Activated CD8-positive, alpha-beta T cell treated with anti-CD3 and anti-CD28 coated beads for 36 hours (primary cell): ENCODE measurements at places on chromosomes 1 and 21.
A peak's percentile ranks its signal among the peaks of the same experiment; 100 is the strongest.

DNA sequence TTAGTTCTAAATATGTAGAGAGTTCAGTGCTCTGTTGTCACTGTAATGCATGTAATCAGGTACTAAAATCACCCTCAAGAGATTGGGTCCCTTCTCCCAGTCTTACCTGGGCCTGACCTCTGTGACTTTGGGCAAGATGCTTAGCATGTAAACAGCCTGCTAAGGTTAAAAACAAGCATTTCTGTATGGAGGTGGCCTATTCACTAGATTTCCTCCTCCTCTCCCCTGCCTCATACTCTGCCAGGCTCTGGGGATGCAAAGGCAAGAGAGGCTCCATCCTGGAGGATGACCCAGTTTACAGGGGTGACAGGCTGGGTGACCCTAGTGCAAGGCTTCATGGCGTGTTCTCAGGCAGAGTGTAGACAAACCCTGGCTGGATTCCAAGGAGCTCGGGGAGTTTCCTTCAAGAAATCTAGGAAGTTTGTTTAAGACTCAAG, 28.8 kb downstream of the VANGL2 start:
- DNase-seq: peak; percentile 18

- DNase-seq: no peak
These were observed 28.9 kb downstream of the FAM151A start for GRCh38 chr1:54594463-54594862.

DNA sequence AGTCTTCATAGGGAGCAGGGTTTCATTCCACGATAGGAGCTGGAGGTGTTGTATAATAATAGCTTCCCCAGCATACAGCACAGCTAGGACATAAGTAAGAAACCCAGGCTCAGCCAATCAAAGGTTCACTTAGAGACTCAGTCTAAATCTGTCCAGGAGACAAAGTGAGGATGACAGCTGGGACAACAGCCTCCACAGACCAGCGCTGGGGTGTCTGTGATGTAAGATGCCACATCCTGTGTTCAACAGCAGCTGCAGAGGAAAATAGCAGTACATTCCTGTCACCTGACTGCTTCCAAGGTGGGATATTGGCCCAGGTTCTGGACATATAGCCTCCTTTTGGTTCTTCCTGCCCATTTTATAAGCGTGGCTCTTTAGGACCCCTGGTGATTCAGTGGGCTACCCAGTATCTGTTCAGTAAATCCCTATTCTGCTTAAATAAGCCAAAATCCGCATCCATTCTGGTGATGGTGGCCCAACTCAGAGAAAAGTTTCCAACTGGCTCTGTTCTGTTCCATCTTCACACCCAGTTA, 176.8 kb upstream of the SYT6 start:
- peak; percentile 37 for DNase-seq

DNA sequence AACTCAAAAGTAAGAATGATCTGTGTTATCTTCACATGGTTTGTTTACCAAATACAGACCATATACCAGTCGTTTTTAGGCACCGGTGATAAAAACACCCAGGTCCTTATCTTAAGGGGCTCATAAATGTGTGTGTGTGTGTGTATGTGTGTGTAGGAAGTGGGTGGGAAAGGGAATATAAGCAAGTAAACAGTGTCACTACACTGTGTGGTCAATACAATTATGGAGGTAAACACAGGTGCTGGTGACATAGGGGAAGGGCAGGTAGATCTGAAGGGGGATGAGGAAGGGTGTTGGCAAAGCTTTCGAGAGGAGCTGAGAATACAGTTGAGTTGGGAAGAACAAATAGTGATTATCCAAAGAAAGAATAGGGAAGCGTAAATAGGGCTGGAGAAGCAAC, 19.1 kb upstream of the MRPS6 start:
- no peak for DNase-seq

- DNase-seq: peak; percentile 69
These were observed 5.1 kb downstream of the ZNF692 start for GRCh38 chr1:248853663-248854375.

GRCh38 chr1:27959792-27960603, at the start of gene XKR8:
XKR8 (plus strand) TSS chr1:27959973; CDS start chr1:27960070, 97 bp downstream.
- peak; percentile 85 for DNase-seq

- no peak for DNase-seq
These were observed 20.7 kb downstream of the PPP1R15B start for GRCh38 chr1:204390751-204391466.

- DNase-seq: peak; percentile 14
These were observed 85.6 kb downstream of the FAM78B start for GRCh38 chr1:166080967-166081870.

DNA sequence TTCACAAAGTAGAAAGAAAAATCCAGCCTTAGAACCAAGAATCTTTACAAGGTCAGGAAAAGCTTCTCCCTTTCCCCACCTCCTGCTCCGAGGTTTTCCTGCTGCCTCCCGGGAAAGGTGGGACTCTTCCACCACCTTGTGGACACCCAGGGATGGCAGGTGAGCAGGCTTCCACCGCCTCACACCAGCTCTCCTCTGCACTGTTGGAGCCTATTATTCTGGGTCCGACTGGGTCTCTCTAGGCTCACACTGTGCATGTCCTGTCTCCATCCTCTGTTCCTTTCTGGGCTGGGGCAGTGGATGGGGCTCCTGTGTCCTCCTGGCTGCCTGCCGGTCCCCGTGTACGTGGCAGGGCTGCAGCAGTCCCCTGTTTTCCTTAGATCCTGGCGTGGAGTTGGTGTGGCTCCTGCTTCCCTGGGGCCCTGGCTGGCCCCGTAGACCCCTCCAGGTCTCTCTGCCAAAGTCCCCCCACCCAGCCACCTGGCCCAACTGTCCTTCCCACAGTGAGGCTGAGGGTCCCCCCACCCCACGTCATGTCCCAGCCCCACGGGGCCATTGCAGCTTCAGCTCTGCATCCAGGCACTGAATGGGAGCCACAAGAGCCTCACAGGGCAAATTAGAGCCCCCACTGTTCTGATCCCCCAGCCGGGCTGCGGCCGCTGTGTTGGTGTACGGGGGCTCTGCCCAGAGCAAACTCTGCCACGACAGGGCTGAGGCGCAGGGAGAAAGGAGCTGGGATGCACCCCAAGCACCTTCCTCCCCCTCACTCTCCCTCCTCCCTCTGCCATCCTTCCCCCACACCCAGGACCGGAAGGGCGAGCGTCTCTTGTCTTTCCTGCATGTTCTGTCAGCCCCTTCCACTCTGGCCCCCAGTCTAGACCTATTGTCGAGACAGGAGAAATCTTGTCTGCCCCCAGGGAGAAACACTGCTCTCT, 3.3 kb upstream of the SLC45A1 start:
- peak; percentile 55 for DNase-seq

- no peak for DNase-seq
These were observed 34.6 kb upstream of the DOCK7 start for GRCh38 chr1:62722796-62723195.

GRCh38 chr1:1354271-1355247, 3.8 kb downstream of the MXRA8 start:
- DNase-seq: no peak
